Activated T-cell treated with anti-CD3 and anti-CD28 coated beads for 48 hours (primary cell): ENCODE measurements at places on chromosomes 7 and 10.

- no peak for DNase-seq
Observed at GRCh38 chr7:124992851-124993562, 63.4 kb upstream of the POT1 start.

GRCh38 chr7:27112955-27113949 lies 10.8 kb upstream of the HOXA2 start:
- no peak for DNase-seq

- no peak for DNase-seq
Observed at GRCh38 chr7:144018065-144018464, 17.9 kb downstream of the OR6B1 start.

GRCh38 chr10:125768219-125768855 lies 7.3 kb downstream of the MMP21 start:
- no peak for DNase-seq

GRCh38 chr7:13725591-13725990 lies 263.9 kb downstream of the ETV1 start:
- no peak for DNase-seq

DNA sequence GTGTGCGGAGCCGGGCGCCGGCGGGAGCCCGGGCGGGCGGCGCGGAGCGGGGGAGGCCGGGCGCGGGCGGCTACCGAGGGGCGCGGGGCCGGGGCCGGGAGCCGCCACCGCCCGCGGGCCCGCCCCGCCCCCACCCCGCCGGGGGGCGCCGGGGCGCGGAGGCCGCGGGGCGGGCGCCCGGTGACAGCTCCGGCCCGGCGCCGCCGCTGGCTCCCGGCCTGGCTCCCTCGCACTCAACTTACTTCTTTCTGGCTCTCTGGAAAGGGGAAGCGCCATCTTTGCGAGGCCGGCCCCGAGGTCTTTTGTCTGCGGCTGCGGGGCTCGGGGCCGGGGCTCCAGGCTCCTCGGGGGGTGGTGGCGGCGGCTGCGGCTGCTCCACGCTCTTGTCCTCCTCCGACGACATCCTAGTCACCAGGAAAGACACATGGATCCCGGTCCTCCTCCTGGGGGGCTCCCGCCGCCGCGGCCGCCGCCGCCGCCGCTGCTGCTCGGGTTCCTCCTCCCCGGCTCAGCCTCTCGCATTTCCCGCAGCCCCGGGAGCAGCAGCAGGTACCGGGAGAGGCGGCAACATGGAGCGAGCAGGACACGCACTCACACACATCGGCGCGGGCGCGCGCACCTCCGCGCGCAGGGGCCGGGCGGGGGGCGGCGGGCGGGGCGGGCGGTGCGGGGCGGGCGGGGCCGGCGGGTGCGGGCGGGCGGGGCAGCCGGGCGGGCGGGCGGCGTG lies at the start of gene KMT2C:
KMT2C (minus strand) TSS at position 620 of the 727 bp plus-strand sequence; CDS start at position 403, 217 bp downstream.
- peak; percentile 39 for DNase-seq

GRCh38 chr10:79319115-79319771 lies 28.0 kb upstream of the PPIF start:
- DNase-seq = no peak

GRCh38 chr10:21978191-21978862 lies 25.2 kb downstream of the DNAJC1 start:
- DNase-seq = no peak

DNA sequence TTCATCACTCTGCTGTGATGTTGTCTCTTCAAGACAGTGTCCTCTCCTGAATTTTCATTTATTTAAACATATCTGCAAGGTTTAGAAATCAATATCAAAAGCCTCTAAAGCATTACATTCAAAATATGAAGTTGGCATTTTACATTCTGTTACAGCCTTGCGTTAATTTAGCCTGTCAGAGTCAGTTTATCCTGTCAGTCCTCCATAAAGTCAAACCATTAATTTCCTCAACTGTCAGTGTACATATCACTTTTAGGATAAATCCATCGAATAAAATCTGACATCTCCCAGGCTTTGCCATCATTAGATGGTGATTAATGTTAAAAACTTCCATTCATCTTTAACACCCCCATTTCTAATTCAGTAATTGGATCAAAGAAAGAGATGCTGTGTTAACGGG lies 77.0 kb downstream of the NPY start:
- DNase-seq = no peak

- DNase-seq = no peak
Observed at GRCh38 chr7:26365901-26366275, 74.2 kb downstream of the SNX10 start.

DNA sequence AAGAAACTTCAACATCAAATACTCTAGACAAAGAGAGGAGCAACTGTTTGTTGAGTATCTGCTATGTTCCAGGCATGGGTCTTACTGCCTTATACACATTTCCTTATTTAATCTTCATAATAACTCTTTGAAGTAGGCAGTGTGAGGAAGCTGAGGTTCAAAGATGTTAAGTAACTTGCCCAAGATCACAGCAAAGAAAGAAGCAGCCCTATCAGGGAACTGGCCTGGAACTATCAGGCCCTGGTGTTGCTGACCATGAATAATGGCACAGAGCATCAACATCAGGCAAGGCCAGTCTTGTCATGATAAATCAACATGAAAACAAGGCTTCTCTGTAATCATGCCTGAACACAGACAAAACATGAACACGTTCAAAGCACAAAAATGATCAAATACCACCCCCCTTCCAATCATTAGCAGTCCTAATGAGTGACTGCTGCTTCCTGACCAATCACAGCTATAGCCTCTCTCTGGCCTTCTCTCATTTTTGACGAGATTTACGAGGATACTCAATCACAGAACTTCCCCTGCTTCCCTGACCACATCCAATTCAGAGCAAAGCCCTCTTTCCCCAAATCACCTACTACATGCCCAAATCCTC lies 2.3 kb downstream of the GSDME start:
- no peak for DNase-seq

- no peak for DNase-seq
Observed at GRCh38 chr7:134444961-134445315, 14.0 kb downstream of the AKR1B1 start.

- no peak for DNase-seq
Observed at GRCh38 chr7:71272509-71273490, 140.9 kb downstream of the GALNT17 start.

GRCh38 chr7:4198301-4198700 lies 483.8 kb upstream of the FOXK1 start:
- no peak for DNase-seq

GRCh38 chr7:132394283-132395198 lies 181.7 kb downstream of the PLXNA4 start:
- DNase-seq = no peak

- peak; percentile 58 for DNase-seq
Observed at GRCh38 chr10:95374597-95375209, 83.9 kb upstream of the PDLIM1 start.

DNA sequence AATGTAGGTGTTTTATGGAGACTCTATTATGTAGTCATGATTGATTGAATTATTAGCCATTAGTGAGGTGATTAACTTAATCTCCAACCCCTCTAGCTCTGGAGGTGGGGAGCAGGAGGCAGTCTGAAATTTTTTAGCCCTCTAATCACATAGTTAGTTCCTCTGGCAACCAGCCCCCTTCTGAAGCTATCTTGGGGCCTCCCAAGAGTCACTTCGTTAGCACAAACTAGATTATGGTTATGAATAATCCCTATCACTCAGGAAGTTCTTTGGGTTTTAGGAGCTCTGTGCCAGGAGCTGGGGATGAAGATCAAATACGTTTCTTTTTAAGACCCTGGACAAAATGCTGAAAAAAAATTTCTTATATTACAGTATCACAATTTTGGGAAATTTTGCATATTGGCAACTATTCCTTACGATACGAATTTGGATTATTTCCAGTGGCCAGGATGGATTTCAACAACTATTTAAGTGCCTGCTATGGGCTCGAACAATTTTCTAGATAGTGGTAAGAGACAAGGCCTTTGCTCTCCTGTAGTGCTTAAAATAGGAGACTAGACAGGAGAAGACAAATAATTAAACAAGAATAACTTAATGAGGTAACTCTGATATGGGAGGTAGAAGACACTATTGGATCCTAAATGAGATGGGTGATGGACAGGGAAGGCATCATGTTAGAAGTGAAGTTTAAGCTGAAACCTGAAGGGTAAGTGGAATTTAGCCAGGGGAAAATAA lies 52.9 kb downstream of the BTAF1 start:
- DNase-seq = no peak

DNA sequence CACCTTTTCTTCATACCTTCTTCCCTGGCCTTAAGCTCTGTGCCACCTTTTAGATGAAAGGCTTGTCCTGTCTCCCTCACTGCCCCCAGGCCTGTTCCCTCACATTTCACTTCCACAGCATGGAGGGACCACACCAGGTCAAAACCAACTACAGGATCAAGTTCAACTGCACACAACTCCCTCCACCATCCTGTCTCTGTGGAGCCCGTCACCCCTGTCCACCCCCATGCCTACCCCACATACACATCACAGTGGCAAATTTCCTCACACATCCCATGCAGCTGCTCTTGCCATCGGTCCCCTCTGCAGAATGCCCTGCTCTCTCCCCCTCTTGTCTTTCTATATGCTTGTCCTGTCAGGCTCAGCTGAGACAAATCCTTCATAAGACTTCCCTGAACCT lies 154.1 kb downstream of the USP6NL start:
- DNase-seq = no peak

DNA sequence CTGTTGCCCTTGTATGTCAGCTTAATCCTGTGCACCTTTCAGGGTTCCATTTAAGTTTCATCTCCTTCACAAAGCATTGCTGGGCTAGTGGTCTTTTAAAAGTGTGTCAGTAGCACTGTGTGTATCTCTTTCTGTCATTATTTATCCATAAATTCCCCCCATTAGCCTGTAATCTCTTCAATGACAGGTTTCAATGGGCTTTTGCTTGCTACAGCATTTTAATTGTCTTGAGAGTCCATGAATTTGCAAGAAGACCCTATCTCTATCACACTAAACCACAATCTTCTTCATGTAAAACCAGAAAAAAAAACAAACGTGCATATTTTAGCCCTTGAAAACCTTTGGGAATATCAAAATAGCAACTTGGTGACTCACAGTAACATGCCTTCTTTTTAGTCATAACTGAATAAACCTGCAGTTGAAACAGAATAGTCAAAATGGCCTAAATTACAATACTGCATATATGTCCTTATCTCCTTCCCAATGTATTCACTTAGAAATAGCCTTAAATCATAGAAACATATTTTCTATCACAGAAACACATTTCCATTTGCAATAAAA lies 118.6 kb downstream of the PON1 start:
- DNase-seq = no peak

DNA sequence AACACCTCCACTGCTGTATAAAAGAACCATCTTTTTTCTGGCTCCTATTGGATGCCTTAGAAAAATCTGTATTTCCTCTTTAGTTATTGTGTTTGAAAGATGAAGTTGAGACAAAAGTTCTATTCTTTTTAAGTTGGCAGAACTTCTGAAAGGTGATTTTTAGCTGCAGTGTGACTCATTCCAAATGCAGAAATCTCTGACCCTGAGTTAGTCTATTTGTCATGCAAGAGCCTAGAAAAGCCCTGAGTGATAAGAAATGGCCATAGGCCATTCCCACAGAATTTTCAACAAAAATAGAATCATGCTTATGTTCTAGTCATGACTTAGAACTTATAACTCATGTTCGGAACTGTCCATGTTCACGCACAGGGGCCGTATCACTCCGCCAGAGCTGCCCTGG lies 89.1 kb downstream of the EGFR start:
- no peak for DNase-seq

- DNase-seq = no peak
Observed at GRCh38 chr7:114368492-114368891, 46.1 kb upstream of the FOXP2 start.

- DNase-seq = no peak
Observed at GRCh38 chr10:109696981-109697775, 226.1 kb downstream of the XPNPEP1 start.

DNA sequence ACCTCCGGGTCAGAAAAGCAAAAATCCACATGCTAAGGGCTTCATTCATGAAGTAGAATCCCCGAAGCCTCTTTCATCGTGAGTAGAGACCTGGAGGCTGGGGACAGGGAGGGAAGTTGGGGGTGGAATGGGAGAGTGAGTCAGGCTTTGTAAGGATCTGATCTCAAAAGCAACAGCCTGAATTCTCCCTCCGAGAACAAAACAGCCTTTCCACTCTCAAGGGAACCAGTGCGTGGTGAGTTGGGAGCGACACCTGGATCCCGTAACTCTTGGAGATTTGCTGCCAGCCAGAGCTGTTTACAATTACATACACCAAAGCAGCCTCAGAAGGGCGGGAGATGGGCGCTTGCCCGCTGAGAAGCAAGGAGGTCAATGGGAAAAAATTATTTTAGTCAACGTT lies 10.8 kb downstream of the AFAP1L2 start:
- no peak for DNase-seq

GRCh38 chr10:77716458-77717317 lies 79.1 kb upstream of the KCNMA1 start:
- no peak for DNase-seq

DNA sequence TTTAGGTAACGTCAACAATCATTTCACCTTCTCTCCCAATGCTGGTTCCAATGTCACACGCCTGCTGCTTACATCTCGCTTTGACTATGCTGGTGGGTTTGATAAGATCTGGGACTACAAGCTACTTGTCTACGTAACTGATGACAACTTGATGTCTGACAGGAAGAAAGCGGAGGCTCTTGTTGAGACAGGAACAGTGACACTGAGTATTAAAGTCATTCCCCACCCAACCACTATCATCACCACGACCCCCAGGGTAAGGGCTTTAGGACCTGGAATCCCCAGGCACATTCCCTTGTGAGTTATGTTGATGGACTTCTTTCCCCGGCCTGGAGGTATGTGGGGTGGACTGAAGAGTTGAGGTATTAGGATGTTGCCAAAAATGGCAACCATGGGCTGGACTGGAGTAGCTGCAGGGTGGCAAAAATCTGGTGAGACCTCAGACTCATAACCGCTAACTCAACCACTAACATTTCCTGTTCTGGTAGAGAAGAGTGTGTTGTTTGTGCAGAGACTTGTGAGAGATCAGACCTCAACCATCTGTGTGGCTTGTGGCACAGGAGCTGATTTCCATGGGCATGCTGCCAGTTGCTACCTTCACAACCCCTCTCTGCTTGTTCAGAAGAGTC lies 59.2 kb downstream of the CDHR3 start:
- DNase-seq = peak; percentile 42

DNA sequence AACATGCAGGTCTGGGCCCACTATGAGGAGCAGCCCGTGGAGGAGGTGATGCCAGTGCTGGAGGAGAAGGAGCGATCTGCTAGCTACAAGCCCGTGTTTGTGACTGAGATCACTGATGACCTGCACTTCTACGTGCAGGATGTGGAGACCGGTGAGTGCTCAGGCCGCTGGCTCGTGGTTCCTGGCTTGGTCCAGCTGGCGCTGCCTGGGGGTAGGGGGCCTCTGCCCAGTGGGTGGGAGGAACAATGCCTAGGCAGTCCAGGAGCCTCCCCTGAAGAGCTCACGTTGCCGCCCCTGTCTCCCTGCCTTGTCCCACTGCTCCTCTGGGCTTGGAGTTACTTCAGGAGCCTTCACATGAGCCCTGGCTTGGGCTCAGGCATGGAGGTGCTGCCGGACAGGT lies 50.1 kb upstream of the LRRC4 start:
- no peak for DNase-seq

DNA sequence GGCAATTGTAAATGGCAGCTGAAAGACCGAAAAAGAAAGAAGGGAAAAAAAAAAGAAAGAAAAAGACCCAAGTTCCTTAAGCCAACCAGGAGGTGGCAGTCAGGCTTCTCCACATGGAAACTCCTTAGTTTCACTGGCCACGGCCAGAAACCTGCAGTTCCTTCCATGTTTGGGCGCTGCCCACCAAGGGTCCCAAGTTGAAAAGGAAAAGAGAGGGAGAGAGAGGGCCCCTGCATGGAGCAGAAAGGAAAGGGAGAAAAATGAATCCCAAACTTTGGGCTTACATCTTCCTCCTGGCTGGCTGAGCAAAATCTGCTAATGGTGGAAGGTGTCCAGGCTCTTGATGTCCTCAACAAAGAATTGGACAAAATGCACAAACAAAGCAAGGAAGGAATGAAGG lies 31.8 kb upstream of the ABCA13 start:
- DNase-seq = no peak
